ENCODE measurements at places on chromosomes 1 and 21.

GRCh38 chr1:244322791-244323521 is 128.8 kb downstream of the ADSS2 start:
- DNase-seq, result no peak

GRCh38 chr1:109158433-109158832 is 44.5 kb downstream of the ELAPOR1 start:
- no peak for DNase-seq

- DNase-seq, result no peak
Measured at GRCh38 chr1:168261390-168261789, 19.3 kb upstream of the TBX19 start.

DNA sequence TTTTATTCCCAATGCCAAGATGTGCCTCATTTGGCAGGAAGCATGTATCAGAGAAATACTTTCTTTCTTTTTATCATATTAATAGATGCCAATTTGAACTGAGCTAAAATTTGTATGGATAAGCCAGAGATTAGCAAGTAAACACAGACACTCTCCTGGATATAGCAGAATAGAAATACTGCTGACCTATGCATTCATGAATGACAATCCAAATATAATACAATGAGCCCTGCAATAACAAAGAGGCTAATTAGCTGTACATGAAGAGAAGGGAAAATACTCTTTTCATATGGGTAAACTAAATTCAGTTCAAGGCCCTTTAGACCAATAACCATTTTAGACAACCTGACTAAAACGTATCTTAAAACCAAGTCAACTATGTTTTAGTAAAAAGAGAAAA is 388.1 kb upstream of the NR5A2 start:
- DNase-seq, result no peak

GRCh38 chr1:204621396-204621795 is 64.1 kb downstream of the LRRN2 start:
- DNase-seq, result no peak

DNA sequence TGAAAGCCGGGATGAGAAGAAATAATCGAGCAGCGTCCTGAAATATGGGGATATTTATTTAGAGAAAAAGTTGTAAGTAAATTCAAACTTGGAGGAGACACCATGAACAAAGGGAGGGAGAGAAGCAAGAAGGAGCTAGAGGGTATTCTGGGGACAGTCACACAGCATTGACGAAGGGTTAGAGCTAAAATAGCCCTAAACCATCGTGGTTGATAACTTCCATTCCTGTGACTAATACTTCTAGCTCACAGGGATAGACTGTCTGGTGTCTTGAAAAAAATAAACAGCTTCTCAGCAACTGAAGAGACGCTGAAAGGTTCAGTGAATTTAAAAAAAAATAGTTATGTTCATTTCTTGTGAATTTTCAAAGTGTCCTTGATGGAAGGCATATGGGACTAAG is 86.7 kb downstream of the LRRC53 start:
- DNase-seq, result no peak

- DNase-seq, result no peak
Measured at GRCh38 chr1:36612881-36613280, 130.2 kb upstream of the CSF3R start.

DNA sequence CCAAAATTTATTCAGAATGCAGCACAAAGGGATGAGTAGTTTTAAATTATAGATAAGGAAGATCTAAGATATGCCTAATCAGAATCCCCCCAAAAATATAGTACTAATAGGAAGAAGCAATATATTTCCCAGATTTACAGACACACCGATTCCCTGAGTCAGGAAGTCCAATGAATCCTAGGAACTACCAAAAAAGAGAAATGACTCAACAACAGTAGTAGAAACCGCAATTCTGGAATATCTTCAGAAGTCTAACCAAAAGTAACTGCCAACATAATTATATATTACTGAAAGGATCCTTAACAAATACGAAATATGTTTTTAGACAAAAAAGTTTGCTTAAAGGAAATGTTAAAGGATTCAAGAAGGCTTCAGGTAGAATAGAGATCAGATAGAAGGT is 10.3 kb downstream of the AHCTF1 start:
- DNase-seq, result no peak

DNA sequence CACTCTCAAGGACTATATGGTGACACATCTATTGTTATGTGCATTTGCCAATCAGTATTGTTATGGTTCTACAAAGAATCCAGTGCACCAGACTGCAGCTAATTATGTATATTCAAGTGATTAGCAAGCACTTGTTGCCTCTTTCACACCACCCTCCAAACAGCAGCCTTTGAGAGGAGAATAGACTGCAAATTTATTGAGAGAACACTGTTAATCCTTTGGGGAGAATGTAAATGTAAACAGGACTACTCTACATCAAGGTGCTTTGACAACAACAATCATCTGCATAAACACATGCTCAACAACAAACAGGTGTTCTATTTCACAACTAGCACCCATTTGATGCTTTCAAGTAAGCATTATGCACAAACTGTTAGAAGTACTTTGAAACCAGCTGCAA is 117.4 kb downstream of the AKT3 start:
- no peak for DNase-seq

DNA sequence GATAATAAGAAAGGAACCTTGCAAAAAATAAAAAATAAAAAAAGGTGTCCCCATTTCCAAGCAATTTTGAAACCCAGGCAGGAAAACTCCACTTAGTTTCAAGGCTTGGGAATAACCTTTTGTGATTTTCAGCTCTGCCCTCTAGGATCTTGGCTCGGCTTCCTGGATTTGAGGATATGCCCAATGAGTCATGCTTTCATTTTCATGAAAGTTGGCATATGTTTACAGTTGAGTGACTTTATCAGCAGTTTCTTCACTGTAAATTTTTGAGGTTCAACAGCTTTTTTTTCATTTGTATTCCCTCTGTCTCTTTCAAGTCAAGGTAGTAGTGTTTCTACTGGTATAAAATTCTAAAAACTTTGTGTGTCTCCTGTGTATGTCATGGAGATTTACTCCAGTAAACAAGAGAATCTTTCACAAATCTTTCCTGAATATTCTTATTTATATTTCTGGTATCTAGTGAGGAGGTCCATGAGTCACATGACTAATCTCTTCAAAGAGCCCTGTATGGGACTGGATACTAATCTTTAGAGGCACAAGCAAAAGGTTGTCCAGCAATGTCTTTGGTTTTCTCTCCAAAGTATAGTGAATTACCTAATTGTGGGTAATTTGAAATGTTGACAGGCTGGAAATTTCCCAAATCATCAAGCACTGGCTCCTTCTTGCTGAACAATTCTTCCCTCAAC is 335.3 kb downstream of the BRINP2 start:
- no peak for DNase-seq

GRCh38 chr1:117857418-117857817 is 72.0 kb downstream of the GDAP2 start:
- no peak for DNase-seq

DNA sequence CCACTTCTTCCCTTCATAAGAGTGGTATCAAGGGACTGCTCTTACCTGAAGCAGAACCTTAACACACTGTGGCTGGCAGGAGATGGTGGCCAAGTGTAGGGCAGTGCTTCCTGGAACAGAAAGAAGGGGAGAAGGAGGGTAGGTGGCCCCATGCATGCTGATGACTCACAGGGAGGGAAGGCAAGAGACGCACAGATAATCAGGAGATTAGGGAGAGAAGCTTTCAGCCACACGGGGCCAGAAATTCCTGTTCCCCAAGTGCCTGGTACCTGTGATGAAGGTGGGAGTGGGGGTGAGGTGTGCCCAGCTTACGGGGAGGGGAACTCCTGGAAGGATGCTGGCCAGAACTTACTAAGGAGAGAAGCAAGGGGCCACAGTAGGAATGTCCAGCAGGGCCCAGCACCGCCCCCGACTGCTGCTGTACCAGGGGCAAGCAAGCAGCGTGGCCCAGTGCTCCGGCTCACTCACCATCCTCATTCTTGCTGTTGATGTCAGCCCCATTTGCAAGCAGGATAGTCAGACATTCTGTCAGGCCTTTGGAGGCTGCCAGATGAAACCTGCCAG is 7.7 kb downstream of the ANKRD35 start:
- DNase-seq, result no peak

DNA sequence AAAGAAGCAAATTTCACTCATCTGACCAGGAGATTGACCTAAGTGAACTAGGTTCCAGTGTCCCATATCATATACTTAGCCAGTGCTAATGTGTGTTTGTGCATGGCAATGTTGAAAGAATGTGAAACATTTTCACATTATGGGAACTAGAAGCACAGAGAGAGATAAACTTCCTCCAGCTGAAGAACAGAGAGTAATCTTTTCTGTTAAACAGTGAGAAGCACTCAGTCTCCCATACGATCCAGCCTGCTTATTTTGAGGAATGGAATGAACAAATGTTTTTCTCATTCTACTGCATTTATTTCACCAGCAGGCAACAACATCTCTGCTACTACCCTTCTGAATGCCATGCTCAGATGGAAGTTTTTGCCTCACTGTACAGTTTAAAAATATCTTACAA is 170.5 kb downstream of the TTLL7 start:
- DNase-seq, result no peak

GRCh38 chr21:14947613-14948160 is 117.1 kb downstream of the NRIP1 start:
- no peak for DNase-seq

- DNase-seq, result peak; percentile 92
Measured at GRCh38 chr1:53739109-53739681, at the start of gene GLIS1. Gene GLIS1, minus strand, starts transcription at chr1:53739164. Its CDS starts 1,100 bp downstream, at chr1:53738064.

GRCh38 chr1:20949871-20950590 is 162.9 kb upstream of the HP1BP3 start:
- no peak for DNase-seq

- DNase-seq, result peak; percentile 47
Measured at GRCh38 chr1:117606649-117607430, 992 bp downstream of the TENT5C start.

DNA sequence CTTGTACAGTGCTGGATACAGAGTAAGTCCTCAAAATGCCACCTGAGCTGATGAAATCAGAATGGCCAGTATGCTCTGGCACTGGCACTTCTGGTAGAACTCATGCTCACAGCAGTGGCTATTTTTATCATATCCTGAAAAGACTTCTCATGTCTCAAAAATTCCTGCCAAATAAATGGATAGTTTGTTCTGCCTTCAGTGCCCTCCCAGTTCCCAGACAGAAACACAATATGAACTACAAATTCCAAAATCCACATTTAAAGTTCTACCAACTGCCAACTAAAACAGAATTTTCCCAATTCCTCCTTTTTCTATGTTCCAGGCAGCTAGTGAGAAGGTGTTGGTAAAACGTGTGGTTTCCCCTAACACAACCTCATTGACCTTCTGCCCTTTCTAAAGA is 51.4 kb upstream of the RGS1 start:
- no peak for DNase-seq

DNA sequence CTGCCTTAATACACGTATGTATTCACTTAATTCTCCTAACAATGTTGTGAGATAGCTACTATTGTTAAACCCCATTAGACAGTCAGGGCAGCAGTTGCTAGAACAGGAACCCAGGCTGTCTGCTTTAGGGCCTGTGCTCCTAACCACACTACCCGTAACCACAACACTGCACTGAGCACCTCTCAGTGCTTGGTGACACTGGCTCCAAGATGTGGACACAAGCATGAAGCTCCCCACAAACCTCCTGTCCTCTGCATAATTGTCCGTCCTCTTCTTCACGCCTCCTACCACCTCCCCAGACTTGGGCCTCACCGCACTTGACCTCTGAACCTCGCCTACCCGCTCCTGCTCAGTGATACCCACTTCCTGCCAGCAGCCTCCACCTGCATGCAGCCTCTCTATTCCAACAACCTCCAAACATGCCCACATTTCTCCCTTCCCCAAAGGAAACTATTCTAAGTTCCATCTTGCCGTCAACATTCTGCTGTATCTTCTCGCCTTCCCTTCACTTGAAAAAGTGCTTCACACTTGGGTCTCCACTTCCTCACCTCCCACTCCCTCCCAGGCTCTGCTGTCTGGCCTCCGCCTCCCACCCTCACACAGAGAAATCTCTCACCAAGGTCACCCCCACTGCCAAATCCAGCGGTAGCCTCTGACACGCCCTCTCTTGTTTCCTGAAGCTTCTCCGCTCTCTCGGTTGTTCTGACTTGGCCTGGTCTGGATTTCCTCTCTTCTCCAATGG is 14.6 kb upstream of the AHDC1 start:
- DNase-seq, result no peak

DNA sequence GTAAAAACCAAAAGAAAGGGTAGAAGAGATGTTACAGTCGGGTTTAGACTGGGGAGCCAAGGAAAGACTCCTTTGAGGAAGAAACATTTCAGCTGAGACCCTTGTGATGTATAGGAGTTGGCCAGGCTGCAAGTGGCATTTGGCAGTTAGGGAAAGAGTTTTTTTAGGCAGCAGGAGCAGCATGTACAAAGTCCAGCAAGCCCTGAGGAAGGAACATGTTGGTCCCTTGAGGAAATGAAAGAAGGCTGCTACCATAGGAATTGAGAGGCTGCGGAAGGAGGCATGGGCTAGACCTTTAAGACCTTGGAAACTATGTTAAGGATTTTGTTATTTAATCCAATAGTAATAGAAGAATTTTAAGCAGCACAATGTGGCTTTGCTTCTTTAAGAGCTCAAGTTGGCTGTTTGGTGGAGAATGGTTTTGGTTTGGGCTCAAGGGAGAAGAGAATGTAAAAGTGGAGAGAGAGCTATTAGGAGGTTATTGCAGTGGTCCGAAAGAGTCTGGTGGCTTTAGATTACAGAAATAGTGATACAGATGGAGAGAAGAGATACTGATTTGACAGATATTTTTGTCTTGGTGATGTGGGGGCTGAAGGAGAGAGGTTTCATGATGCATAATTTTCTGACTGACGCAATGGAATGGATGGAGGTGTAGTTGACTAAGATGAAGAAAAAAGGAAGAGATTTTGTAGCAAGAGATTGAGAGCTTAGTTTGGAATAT is 26.6 kb downstream of the SMAP2 start:
- DNase-seq, result no peak

- no peak for DNase-seq
Measured at GRCh38 chr1:30842697-30843354, 65.7 kb downstream of the SDC3 start.

GRCh38 chr1:226629210-226629895 is 80.8 kb downstream of the STUM start:
- DNase-seq, result peak; percentile 18

- no peak for DNase-seq
Measured at GRCh38 chr1:29719253-29719652, 482.9 kb downstream of the PTPRU start.

GRCh38 chr1:203592156-203592555 is 34.5 kb upstream of the ATP2B4 start:
- no peak for DNase-seq

- no peak for DNase-seq
Measured at GRCh38 chr1:17825273-17826164, 70.4 kb downstream of the ACTL8 start.

DNA sequence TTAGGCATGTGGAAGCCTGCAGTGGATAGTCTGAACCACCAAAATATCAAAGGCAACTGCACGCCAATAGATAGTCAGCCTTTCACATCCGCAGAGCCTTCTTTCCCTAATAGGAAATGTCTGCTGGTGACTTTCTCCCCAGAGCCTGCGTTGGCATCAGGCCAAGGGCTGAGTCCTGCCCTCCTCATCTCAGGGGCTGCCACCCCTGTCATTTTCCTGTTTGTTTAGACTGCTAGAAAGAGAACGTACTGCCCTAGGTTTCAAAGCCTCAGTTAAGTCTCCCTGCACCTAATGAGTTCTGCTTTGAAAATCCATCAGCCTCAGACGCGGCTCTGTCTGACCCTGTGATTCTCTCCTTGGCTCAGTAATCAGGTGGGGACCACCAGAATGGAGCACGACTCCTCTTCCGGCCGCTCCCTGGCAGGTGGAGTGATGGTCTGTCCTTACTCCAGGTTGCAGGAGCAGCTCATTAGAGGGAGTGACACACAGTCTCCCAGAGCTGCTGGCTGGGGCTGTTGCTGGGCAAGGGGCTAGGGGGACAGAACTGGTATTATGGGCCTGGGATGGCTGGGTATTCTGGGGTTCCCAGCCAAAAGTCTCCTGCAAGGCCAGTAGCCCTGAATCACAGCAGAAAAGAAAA is 27.3 kb downstream of the STUM start:
- peak; percentile 41 for DNase-seq
